ENCODE measurements at places on chromosomes 7 and 10.

- DNase-seq, result no peak
Observed at GRCh38 chr10:93403152-93404047, 78.7 kb downstream of the MYOF start.

DNA sequence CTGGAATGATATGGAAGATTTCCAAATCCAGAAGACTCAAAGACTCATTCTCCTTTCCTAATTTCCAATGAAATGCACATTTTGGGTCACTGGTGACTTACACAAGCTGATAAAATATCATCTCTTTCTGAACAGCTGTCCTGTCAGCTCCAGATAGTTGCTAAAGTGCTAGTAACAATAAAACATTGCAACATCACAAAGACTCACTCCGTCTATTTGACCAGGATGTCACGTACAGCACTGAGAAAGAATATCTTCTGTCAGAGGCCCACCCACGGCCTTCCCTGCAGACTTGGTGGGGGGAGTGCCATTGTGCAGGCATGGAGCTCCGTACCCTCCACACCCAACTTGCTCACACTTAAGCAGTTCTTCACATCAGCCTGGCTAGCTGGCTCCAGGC is 78.9 kb upstream of the EGR2 start:
- DNase-seq, result peak; percentile 63

DNA sequence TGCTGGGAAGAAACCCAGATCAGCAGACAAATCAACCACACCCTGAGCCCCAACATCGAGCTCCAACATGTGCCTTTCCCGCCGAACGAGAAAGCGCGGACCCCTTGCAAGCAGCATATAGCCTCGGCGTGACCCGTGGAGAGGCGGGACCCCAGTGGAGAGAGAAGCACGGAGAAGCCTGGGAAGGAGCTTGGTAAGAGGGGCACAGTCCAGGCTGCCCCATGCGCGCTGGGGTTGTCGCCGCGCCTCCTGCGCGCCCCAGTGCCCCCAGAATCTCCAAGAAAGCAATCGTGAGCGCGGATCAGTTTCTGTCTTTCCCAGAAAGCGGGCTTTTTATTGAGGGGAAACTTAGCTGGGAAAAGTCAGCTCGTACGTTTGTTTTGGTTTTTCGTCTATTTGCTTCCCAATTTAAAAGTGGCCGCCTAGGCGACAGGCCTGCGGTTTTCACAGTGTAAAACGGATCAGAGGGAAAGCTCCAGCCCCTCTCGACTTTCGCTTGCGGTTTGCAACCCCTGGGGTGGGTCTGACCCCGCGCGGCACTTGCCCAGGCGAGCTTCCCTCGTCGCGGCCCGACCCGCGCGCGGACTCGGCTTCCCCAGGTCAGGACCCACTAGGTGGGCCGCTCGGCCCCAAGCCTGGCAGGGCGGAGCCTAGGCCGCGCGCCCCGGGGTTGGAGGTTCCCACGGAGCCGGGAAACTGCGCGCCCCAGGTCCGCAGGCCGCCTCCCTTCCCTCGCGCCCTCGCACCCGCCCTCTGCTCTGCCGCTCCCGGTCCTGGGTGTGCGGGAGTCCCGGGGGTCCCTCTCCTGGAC is 31.1 kb downstream of the SKIDA1 start:
- DNase-seq, result no peak

DNA sequence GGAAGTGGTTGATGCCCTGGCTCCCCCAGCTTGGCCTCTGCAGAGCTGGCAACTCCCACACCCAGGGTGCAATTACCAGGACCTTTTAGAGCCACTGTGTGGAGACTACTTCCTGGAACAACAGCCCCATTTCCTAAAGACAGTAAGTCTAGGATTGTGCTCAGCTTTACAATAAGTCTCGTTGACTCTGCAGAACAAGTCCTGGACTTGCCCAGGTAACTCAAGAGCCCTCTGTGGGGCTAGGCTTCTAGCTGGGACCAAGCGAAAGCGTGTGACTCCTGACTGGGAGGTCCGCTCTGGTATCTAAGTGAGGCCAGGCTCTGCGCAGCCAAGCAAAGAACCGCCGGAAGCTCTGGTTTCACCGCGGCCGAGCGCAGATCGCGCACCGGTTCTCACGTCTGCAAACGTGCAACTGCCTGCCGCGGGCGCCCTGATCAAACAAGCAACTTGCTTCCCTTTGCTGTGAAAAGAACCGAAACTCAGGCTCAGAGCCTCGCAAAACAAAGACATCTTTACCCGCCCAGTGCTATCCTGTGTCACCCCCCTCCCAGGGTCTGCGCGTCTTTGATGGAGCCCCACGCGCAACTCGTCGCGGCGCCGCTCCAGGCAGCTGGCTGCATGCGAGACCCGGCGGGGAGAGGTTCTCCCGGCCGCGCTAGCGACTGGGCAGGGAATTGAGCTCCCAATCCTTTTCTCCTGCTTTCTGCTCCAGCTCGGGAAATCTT is 4.4 kb upstream of the PDLIM1 start:
- DNase-seq, result peak; percentile 35

GRCh38 chr7:41098402-41098801 is 604.5 kb downstream of the INHBA start:
- peak; percentile 14 for DNase-seq

- no peak for DNase-seq
Observed at GRCh38 chr10:9229702-9230244, 1175.3 kb downstream of the GATA3 start.

DNA sequence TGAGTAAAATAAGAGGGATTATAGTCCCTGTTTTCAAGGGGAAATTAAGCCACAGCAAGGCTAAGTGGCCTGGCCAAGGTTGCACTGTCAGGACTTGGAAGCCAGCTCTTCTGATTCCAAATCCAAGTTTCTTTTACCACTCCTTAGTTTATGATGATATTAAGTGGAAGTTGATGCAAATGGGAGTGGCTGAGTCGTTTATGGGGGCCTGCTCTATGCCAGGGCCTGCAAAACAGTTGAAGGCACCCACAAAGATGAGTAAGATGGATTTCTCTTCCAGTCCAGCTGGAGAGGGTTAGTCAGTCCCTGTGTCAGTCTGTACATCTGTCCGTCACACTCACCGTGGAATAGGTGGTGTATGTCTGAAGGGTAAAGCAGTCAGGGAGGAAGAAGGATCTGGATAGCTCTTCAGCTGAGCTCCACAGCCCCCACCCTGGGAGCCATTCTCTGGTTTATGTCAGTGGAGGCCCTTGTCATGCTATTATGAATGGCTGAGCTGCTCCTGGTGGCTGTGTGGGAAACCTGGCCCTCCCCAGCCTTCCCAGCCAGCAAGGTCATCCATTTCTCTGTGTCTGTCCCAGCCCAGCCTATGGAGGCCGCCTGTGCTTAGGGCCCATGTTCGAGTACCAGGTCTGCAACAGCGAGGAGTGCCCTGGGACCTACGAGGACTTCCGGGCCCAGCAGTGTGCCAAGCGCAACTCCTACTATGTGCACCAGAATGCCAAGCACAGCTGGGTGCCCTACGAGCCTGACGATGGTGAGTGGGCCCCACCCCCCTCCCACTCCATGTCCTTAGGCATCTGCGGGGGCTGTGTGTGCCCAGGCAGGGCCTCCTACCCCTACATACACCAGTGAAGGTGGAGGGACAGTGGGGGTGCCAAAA is 44.5 kb downstream of the TBATA start:
- DNase-seq, result no peak

DNA sequence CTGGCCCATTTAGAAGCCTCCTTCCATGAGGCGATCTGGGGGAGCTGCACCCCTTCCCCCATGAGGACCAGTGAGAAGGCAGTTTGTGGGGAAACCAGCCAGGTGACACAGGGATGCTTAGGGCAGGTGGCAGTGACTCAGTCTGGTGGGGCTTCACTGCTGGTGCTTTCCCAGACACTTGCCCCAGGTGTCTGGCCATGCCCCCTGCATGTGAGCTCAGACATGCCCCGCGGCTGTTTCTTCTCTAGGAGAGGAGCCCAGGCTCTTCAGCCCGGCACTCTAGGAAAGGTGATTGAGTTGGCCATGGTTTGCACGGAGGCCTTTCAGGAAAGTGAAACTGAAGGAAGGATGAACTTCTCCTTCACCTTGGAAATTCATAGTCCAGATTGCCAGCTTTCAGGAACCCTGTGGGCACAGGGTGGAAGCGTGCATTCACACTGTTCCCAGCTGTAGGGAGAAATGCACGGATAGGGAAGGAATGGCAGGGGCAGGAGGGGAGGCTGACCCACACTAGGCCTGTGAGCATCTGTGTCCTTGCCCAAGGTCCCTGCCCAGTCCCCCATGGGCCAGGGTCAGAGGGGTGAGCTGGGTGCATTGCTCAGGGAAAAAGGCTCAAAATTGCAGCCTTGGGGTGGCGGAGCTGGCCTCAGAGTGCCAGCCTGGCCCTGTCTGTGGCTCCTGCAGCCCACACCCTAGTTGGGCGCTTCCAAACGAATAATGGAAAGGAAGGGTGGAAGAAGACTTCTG is 359.1 kb downstream of the GLRX3 start:
- no peak for DNase-seq

GRCh38 chr7:7812112-7812511 is 93.7 kb upstream of the RPA3 start:
- DNase-seq, result no peak

GRCh38 chr7:116405810-116406209 is 93.7 kb upstream of the CAV2 start:
- no peak for DNase-seq

GRCh38 chr10:131700506-131700905 is 200.3 kb upstream of the PPP2R2D start:
- DNase-seq, result no peak

GRCh38 chr7:111771638-111772037 is 209.3 kb upstream of the IMMP2L start:
- no peak for DNase-seq
